ENCODE measurements at places on chromosomes 12 and 14. TPM values are rescaled to one million over a fixed set of nuclear protein-coding genes. Genes with fewer than 3 reads are reported as not detected.

GRCh38 chr14:33588771-33589170 lies 362.1 kb downstream of the EGLN3 start:
- H3K27me3 ChIP-seq: no peaks in the 10 kb centered on the region
- no peaks in the 10 kb centered on the region for H3K36me3 ChIP-seq
- DNase-seq: no peak
- no peak overlapping the region for H3K27ac ChIP-seq
- no peaks in the 10 kb centered on the region for H3K4me1 ChIP-seq

Gene FITM1
- polyA plus RNA-seq: 163 TPM

DNA sequence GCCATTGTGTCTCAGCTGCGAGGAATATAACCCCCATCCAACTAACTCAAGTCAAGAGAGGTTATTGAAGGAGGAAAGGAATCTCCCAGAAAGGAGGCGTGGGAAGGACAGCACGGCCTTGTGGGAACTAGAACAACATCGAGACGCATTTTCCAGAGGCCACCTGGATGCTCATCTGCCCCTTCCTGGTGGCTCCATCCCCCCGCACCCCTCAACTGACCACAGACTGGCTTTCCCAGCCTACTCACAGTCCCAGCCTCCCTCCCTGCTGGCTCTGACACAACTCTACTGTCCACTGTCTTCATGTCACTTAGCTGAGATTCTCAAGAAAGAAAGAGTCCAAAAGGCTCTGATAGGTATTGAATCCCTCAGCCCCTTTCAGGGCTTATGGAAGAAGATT lies 66.0 kb upstream of the CLMN start:
- no peaks in the 10 kb centered on the region for H3K4me1 ChIP-seq
- H3K36me3 ChIP-seq: no peaks in the 10 kb centered on the region
- no peaks in the 10 kb centered on the region for H3K27me3 ChIP-seq
- no peak for DNase-seq
- no peak overlapping the region for H3K27ac ChIP-seq

Gene KRT85
- not detected for polyA plus RNA-seq

Measured in psoas muscle (tissue), 8 donors.